Right lobe of liver (tissue), 6 donors: ENCODE measurements at places on chromosomes 13 and 19. TPM values are rescaled to one million over a fixed set of nuclear protein-coding genes. Genes with fewer than 3 reads are reported as not detected.

GRCh38 chr13:77372275-77372674 lies 45.4 kb upstream of the MYCBP2 start:
- no peak for DNase-seq

DNA sequence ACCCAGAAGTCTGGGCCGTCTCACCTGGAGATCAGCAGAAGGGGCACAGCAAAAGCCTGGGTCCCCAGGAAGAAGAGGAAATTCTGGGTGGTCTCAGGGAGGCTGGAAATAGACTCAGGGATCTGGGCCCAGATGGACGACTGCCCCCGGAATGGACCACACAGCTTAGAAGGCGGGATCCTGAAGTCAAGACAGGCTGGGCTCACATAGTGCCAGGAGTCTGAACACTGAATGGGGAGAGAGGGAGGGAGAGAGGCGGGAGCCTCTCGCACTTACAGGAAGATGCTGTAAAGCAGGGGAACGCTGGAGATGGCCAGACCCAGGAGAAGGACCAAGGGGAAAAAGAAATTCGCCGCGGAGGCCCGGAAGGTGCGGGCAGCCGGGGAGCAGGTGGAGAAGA lies 1.3 kb upstream of the LENG1 start:
- DNase-seq, result no peak

DNA sequence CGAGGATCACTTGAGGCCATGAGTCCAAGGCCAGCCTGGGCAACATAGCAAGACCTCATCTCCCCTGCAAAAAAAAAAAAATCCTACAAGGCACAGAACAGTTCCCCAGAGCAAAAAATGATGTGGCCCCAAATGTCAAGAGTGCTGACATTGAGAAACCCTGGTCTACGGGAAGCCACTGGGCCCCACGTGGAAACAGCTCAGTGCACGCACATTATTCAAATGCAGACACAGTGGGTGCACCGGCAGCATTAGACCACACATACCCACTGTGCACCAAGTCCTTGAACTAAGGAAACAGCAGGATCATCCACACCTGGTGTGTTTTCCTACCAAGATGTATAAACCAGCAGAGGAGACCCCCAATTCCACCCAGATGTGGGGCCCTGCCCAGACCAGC lies 35.0 kb upstream of the ADGRE5 start:
- no peak for DNase-seq

GRCh38 chr19:14735915-14736314 lies 42.4 kb downstream of the ADGRE2 start:
- no peak for DNase-seq

DNA sequence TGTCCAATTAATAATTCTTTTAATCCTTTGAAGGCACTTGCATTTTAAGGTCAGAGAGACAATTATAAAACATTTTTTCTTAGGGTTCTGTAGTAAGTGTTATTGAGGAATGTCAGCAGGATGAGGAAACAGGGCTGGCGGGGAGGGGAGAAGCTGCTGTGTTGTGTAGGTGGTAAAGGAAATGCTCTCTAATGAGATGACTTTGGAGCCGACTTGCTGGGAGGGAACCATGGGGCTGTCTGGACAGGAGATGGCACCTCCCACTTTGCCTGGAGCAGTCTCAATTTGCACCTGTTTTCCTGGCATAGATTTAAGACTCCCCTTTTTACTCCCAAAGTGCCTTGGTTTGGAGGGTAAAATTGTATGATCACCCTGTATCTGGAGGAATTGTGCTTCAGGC lies 230.4 kb downstream of the ATP8A2 start:
- DNase-seq, result no peak

GRCh38 chr13:87280139-87280538 lies 391.0 kb upstream of the SLITRK5 start:
- DNase-seq, result no peak

DNA sequence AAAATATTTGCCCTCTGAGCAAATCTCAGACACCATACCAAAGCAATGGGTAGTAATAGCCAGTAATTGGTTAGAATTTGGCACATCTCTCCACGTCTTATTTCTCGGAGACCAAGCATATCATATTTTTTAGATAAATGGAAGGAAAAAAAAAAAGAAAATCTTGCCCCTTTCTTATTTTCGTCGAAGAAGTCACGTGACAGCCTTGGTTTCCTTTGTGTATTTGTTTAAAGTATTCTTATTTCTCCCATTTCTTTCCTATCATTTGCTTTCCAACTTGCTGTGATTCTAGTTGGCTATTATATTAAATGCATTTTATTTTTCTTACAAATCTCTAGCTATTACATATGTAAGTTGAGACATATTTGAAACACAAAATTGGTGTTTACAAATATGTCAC lies 2155.9 kb downstream of the PCDH9 start:
- DNase-seq, result no peak

GRCh38 chr13:79775830-79776229 lies 294.9 kb downstream of the NDFIP2 start:
- no peak for DNase-seq

DNA sequence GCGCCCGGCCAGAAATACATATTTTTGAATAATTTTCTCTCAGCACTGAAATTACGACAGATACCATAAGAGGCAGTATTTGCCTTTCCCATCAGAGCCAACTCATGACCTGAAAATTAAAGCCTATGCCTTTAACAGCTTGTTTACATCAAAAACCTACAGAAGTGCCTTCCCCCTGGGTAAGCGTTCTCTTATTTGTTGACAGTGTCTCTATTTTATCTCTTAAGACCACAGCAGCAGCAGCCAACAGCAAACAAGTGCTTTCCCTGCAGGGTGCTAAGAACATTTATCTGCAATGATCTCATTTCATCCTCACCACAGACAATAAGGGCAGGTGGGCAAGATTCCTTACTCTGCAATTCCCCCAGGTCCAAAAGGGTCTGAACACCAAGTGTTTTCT lies 6.0 kb downstream of the AKAP8L start:
- DNase-seq, result no peak

DNA sequence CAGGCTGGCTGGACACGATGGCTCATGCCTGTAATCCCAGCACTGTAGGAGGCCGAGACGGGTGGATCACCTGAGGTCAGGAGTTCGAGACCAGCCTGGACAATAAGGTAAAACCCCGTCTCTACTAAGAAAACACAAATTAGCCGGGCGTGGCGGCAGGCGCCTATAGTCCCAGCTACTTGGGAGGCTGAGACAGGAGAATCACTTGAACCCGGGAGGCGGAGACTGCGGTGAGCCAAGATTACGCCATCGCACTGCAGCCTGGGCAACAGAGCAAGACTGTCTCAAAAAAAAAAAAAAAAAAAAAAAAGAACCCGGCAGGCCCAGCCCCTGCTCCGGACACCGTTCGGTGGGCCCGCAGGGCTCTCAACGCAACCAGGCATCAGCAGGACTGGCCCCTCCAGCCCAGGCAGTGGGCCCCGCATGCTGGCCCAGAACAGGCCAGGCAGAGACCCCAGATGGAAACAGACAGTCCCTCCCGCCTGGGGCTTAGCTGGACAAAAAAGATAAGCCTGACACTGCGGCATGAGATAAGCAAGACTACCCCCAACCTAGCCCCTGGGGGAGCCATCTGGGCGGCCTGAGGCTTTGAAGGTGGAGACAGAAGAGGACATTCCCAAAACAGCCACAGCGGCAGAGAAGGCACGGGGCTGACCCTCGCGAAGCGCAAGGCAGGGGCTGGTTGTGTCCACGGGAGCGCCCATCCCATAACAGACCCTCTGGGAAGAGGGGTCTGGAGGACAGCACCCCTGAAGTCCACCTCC lies 11.6 kb downstream of the REXO1 start:
- DNase-seq, result no peak

- no peak for DNase-seq
Measured at GRCh38 chr13:54733639-54734038, 1705.0 kb downstream of the OLFM4 start.

The CD22 gene
- 0.68 TPM for total RNA-seq

The RLN3 gene
- not detected for total RNA-seq

The ZNF701 gene
- total RNA-seq, result 3.4 TPM
